ENCODE measurements at places on chromosomes 12 and 14.

DNA sequence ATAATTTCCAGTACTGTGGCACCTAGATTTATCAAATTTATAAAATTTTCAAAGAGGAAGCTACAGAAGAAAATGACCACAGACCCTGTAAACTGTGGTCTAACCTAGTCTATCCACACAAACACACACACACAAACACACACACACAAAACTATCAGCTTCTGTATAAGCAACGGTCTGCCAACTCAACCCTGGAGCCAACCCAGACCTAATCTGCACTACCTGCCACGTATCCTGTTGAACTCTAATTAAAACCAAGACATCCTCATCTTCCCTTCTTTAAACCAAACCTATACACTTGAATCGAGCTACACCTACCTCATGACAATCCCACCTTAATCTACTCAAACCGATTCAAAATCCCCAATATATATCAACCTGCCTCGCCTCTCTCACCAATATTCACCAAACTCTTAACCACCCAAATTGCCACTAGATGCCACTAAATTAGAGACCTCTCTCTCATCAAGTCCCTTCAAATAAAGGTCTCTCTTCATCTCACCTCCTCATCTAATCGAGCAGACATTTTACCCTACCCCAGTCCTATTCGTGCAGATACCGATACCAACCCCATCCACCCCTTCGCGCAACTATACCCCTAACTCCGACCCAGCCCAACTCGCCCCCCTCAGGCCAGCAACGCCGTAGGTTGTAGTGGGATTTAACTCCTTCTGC, 808 bp downstream of the ACIN1 start:
- H3K27ac ChIP-seq = no peak overlapping the region
- peaks cover 21% of the 10 kb centered on the region for H3K4me1 ChIP-seq
- peak; percentile 79 for DNase-seq
- no peak overlapping the region for H3K4me3 ChIP-seq

DNA sequence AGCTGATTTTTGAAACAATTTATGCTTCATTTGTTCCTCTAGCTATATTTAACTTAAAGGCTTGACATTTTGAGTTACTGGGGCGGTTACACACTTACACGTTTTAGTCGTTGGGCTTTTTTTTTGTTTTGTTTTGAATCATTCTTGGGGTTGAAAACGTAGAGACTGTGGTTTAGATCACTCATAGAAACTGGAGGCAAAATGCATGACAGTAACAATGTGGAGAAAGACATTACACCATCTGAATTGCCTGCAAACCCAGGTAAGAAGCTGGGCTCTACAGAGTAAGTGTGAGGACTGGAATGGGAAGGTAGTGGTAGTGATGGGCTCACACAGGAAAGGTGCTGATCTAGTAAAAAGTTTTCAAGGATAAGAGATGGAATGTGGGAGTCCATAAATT, at the start of gene CLEC2D:
Gene CLEC2D (plus strand): TSS at position 180 of the 400 bp plus-strand sequence. CDS start 22 bp downstream, at position 202.
- peaks cover 61% of the 10 kb centered on the region for H3K4me1 ChIP-seq
- H3K27me3 ChIP-seq = no peaks in the 10 kb centered on the region
- peaks cover 32% of the 10 kb centered on the region for H3K36me3 ChIP-seq
- peak within 1 kb of the TSS; percentile 100 for H3K4me3 ChIP-seq
- peak; percentile 50 for DNase-seq

- no peak overlapping the region for H3K4me3 ChIP-seq
- H3K27ac ChIP-seq = no peak overlapping the region
- peak; percentile 31 for DNase-seq
- H3K36me3 ChIP-seq = no peaks in the 10 kb centered on the region
- H3K27me3 ChIP-seq = peaks cover 12% of the 10 kb centered on the region
- H3K4me1 ChIP-seq = no peaks in the 10 kb centered on the region
Observed at GRCh38 chr12:13233830-13234641, 37.5 kb downstream of the EMP1 start.

GRCh38 chr12:16228067-16228466, 49.4 kb downstream of the SLC15A5 start:
- no peaks in the 10 kb centered on the region for H3K27me3 ChIP-seq
- no peak for DNase-seq
- no peaks in the 10 kb centered on the region for H3K36me3 ChIP-seq
- H3K4me3 ChIP-seq = no peak overlapping the region

DNA sequence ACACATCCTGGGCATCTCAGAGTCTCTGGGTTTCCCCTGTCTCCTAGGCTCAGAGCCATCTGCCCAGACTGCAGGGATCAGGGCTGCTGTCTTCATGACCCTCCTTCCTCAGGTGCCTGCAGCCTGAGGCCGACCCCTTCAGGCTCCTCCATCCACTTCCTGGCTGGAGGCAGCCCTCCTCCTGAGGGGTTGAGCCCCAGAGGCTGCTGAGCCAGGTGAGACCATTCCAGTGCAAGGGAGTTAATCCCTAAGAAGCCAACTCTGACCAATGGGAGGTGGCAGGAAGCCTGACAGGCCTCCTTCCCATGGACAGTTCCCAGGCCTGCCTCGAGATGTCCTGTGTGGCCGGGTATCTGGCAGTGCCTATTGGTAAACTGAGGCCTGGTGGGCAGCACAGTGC, 8.4 kb upstream of the PPP4R4 start:
- H3K27me3 ChIP-seq = no peaks in the 10 kb centered on the region
- peaks cover 42% of the 10 kb centered on the region for H3K4me1 ChIP-seq
- H3K36me3 ChIP-seq = no peaks in the 10 kb centered on the region

Measured in activated T-cell treated with anti-CD3 and anti-CD28 coated beads, Interleukin-2, amount 50 U/mL, for 72 hours (primary cell).